ENCODE measurements at places on chromosomes 4 and X.

DNA sequence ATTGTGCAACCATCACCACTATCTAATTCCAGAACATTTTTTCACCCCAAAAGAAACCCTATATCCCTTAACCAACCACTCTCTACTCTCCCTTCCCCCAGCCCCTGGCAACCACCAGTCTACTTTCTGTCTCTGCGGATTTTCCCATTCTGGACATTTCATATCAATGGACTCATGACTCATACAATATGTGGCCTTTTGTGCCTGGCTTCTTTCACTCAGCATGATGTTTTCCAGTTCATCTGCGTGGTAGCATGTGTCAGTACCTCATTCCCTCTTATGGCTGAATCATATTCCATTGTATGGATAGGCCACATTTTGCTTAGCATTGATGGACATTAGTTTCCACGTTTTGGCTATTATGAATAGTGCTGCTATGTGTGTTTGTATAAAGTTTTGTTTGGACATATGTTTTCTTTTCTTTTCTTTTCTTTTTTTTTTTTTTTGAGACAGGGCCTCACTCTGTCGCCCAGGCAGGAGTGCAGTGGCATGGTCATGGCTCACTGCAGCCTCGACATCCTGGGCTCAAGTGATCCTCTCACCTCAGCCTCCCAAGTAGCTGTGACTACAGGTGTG lies 335.4 kb downstream of the BCOR start:
- H3K36me3 ChIP-seq, result no peaks in the 10 kb centered on the region
- no peak for DNase-seq
- H3K4me1 ChIP-seq, result peaks cover 8% of the 10 kb centered on the region
- no peaks in the 10 kb centered on the region for H3K27me3 ChIP-seq

GRCh38 chr4:3338321-3338838 lies 45.6 kb downstream of the RGS12 start:
- no peaks in the 10 kb centered on the region for H3K36me3 ChIP-seq
- H3K27me3 ChIP-seq, result no peaks in the 10 kb centered on the region
- 0 out of 2 replicates have a peak, but pooled peaks cover 4% of the 10 kb centered on the region for H3K4me1 ChIP-seq
- DNase-seq, result no peak
- H3K27ac ChIP-seq, result no peak overlapping the region
- no peak overlapping the region for H3K4me3 ChIP-seq

DNA sequence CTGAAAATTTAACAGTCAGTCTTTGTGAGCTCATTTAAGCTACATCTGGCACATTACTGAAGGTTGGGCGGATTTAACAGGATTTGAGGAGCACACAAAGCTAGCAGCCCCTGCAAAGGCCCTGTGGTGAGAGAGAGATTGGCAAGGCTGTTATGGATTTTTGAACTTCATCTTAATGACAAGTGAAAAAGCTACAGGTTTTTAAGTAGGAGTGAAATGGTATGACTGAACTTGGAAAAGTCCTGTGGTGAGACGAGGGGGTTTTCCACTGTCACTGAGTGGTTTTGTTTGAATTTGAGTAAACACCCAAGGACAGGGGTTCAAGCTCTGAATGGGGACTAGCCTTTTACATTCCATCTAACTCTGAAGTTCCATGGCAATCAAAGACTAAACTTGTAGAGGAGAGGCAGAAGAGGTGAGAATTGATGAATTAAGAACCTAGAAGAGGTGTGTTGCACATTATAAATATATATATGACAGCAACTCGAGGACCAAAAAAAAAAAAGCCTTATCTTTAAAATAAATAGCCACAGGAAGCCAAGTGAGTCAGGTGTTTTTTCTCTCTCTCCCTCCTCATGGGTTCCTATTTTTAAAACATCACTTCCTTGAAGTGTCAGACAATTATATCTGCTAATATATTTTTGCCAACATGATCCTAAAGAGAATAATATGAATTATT lies 47.8 kb upstream of the CLNK start:
- no peaks in the 10 kb centered on the region for H3K4me1 ChIP-seq
- H3K27me3 ChIP-seq, result peaks cover 7% of the 10 kb centered on the region
- H3K27ac ChIP-seq, result no peak overlapping the region
- H3K36me3 ChIP-seq, result no peaks in the 10 kb centered on the region

DNA sequence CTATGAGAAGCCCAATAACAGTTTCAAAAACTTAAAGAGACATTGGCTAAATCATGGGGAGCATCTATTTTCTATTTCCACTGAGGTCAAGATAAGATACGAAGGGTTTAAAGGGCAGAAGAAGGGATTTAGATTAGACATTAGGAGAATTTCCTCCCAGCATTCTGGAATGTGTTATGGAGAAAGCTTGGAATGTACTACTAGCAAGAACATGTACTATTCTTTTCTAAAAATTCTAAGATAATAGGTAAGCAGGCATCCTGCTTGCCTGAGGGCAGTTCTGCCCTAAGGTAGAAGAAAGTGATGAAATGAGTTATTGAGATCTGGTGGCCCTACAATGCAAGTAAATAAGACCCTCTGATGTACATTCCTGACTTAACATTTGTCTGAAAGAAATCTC lies 279.2 kb downstream of the NR3C2 start:
- H3K27me3 ChIP-seq, result 0 out of 2 replicates have a peak, but pooled peaks cover 3% of the 10 kb centered on the region
- H3K4me1 ChIP-seq, result peaks cover 12% of the 10 kb centered on the region
- H3K4me3 ChIP-seq, result no peak overlapping the region

DNA sequence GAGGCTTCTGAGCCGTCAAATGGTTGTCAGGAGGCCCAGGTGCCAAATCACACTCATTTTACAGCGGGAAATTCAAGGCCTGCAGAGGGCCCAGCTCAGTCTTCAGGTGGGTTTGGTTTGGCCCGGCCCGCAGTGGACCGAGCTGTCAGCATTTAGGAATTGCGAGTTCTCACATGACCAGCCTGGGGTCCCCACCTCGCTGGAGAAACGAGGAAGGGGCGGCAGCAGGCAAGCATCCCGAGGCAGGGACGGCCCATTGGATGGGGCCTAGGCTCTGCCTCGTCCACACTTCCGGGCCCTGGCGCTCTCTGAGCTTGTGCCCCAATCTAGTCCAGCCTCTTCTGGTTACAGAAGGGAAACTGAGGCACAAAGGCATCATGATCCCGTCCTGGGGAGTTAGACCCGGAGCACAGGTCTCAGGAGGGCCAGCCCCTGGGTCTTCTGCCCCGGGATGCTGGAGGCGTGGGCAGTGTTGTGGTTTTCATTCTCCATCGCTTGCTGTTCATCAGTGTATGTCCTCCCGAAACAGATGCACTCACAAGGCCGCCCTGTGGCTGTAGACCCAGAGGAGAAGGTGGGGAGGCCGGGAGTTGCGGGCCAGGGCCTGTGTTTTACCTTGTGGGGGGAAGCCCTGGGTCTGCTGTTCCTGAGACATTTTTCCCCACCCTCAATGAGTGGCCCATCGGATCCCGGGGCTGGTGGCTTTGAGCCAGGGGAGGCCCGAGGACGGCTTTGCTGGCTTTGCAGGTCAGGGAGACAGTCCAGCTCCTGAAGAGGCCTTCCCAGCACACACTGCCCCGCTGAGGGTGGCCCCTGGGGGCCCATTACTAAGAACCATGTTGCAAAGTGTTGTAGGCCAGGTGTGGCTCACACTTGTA lies 8.9 kb downstream of the PSAPL1 start:
- no peak overlapping the region for H3K4me3 ChIP-seq
- H3K27ac ChIP-seq, result no peak overlapping the region
- 0 out of 2 replicates have a peak, but pooled peaks cover 3% of the 10 kb centered on the region for H3K27me3 ChIP-seq
- H3K36me3 ChIP-seq, result no peaks in the 10 kb centered on the region
- DNase-seq, result no peak

DNA sequence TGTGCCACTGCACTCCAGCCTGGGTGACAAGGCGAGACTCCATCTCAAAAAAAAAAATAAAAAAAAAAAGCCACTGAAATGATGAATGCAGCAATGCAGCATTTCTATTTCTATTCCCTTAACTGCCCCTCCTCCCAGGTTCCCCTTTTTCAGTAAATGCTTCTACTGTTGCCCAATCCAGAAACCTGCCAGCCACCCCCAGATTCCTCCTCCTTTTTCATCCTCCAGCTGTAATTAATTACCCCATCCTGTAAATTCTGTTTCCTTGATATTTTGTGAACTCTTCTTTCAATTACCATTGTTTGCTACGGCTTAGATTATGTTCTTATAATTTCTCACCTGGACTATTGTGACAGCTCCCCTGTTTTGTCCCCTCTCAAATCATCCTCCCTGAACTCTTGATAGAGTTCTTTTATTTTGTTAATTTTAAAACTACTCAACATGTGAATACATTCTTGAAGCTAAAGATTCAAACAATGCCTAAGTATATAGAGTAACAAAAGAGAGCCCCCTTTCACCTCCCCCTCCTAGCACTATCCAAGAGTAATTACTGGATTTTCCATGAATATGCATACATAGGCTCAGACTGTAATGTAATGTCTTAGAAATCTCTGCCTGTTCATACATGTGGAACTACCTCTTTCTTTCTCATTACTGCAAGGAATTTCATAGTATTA lies 140.6 kb upstream of the GPC4 start:
- DNase-seq, result no peak
- H3K27ac ChIP-seq, result no peak overlapping the region
- H3K36me3 ChIP-seq, result no peaks in the 10 kb centered on the region
- no peaks in the 10 kb centered on the region for H3K4me1 ChIP-seq
- H3K27me3 ChIP-seq, result no peaks in the 10 kb centered on the region

DNA sequence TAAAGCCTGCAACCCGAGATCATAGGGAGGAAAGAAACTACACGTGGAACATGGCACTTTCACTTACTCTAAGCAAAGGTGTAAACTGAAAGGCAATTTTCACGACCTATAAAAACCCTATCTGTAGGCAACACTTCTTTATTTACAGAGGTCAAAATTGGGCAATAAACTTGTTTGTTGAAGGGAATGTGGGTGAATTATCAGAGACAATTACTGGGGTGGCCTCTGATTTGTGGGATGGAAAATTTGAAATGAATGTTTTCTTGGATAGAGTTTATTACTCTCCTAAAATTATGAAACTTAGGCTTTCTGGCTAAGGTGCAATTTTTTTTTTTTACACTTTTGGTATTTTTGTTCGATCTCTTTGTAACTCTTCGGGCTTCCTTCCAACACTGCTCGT lies 734.1 kb upstream of the TENM3 start:
- H3K4me1 ChIP-seq, result no peaks in the 10 kb centered on the region
- DNase-seq, result no peak
- H3K27ac ChIP-seq, result no peak overlapping the region
- no peak overlapping the region for H3K4me3 ChIP-seq

Measured in GM23248 (cell line).